ENCODE measurements at places on chromosomes 12 and 14.

DNA sequence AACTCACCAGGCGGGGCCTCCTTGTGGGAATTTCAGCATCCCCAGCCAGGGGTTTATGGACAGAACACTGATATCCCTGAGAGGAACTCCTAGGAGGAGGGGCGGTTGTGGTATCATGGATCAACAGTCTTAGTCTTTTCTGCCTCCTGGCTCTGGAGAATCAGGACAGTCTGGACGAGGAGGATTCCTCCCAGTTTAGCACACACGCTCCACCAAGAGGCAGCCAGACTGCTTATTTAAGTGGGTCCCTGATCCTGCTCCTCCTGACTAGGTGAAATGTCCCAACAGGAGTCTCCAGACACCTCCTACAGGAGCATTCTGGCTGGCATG is 10.4 kb upstream of the ZNF705A start:
- DNase-seq, result no peak

- no peak for DNase-seq
Observed at GRCh38 chr12:62806893-62807292, 128.1 kb downstream of the PPM1H start.

DNA sequence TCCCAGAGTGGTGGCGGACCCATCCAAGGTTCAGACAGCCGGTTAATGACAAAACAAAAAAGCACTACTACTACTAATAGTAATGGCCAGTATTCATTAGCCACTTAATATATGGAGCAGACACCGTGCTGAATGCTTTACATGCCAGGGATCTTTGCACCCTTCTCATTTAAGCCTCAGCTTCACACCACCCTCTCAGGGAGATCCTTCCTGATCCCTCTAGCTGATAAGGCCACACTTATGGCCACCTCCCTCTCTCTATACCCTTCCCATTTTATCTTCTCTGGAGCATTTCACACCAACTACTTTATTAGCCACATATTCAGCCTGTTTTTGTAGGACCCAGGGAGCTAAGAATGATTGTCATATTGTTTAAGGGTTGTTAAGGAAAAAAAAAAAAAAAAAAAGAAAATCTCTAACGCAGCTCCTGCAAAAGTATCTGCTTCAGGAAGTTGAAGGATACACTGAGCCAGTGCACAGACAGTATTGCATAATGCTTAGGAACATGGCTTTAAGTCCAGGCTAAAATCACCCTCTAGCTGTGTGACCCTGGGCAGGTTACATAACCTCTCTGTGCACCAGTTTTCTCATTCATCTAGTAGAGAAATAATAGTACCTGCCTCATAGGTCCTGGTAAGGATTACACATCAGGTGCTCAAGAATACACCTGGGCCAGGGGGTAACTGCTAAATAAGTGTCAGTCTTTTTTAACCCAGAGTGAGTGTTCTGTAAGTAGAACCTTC is 29.4 kb downstream of the NUAK1 start:
- DNase-seq, result no peak

- no peak for DNase-seq
Observed at GRCh38 chr12:130636370-130636769, 79.7 kb downstream of the RIMBP2 start.

GRCh38 chr12:104138797-104139152 is 765 bp upstream of the NFYB start:
- no peak for DNase-seq

DNA sequence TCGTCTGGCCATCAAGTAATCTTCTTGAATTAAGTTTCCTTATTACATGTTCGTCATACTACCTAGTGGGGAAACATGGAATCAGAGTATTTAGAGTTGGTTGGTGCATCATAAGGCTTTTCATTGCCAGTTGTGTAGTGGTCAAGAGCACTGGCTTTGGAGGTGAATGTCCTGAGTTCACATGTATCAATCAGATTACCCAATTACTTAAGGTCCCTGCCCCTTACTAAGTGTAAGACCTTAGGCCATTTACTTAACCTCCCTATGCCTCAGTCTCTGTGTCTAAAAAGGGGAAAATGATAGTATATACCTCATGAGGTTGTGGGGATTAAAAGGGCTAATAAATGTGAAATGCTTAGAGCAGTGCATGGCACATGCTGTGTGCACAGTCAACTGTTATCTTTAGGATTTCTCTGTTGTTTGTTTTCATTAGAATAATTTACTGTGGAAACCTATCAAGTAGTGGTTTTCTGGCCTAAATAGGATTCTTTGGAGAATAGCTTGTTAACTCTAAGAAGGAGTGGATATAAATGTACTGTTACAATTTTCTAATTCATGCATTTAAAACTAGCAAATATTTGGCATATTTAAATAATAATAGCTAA is 27.0 kb downstream of the MSRB3 start:
- DNase-seq, result no peak

- no peak for DNase-seq
Observed at GRCh38 chr12:11886339-11886738, 184.4 kb upstream of the BCL2L14 start.
